ENCODE measurements at places on chromosomes 6 and 20.

GRCh38 chr6:162845972-162846371 is 118.2 kb downstream of the PACRG start:
- no peak for DNase-seq

DNA sequence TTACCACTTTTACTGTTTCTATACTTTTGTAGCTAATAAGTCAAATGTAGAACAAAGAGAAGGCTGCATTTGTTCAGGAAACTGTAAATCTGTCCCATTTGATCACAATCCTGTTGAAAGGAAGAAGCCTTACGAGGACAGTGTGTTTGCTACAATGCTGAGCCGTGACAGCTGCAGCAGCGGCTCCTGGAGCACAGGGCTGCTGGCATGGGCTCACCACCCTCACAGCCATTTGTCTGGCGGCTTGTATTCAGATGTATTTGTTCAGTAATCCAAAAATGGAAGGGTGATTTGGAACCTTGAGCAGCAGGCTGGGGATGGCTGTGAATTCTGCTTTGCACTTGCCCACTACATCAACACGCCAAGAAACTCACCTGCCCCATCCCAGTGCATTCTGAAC is 5.7 kb downstream of the TUBB2A start:
- DNase-seq = peak; percentile 29

- no peak for DNase-seq
Observed at GRCh38 chr20:63315731-63316491, 22.9 kb downstream of the COL20A1 start.

DNA sequence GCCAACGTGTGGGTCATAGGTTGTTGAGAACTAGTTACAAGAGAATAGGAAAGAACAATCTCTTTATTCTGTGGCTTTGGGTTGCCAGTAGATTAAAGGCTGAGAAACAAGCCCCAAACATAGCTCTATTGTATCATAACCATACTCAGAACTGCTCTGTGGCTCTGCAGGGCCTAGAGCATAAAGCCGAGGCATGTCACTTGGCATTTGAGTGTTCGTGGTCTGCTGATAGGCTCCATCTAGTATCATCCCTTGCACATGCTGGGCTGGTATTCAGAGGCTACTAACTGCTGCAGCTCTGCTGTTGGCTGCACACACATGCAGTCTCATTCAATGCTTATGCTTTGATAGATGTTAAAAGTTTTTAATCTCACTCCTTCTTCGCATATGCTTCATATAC is 157.9 kb downstream of the OGFRL1 start:
- DNase-seq = no peak

- no peak for DNase-seq
Observed at GRCh38 chr6:165751486-165751885, 88.4 kb upstream of the PDE10A start.

DNA sequence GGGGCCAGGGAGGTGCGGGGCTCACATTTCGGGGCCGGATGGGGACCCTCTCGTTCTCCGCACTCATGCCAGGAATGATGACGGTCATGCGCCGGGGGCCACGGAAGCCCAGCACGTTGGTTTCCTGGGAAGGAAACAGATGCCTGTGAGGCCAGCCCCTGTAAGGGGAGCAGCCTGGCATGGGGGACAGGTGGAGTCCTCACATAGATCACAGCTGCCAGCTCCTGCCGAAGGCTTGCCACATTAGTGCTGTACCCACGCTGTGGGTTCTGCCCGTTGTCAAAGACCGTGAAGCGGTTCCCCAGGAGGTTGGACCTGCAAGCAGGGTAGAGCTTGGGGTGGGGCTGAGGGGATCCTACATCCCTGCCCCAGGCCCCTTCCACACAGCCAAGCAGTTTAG is 6.7 kb upstream of the TEAD3 start:
- no peak for DNase-seq

DNA sequence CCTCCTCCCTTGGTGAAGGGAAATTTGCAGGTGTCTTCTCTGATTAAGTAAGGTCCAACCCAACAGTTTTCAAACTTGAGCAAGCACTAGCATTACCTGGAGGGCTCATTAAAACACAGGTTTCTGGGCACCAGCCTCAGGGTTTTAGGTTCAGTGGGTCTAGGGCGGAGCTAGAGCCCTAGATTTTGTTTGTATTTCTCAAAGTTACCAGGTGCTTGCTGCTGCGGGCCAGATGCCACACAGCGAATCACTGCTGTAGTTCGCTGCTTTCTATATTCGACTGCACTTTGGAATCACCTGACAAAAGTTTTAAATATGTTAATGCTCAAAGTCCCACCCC is 869 bp downstream of the COL21A1 start:
- no peak for DNase-seq

GRCh38 chr20:53513489-53514298 is 79.9 kb downstream of the ZNF217 start:
- no peak for DNase-seq

DNA sequence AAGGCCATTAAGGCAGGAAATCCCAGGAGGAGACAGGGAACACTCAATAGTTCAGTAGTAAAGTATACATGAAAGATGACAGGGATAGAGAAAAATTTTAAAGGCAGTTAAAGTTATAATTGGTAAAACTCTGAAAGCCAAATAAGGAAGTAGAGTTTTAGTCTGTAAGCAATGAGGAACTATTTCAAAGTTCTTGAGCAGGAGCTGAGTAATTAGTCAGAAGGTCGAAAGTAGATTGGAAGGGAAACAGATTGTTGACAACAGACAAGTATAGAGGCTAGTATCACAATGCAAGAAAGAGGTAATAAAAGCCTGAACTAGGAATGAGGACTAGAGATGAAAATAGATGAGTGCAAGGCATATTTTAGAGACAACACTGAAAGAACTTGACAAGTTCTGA is 150.3 kb downstream of the CDK19 start:
- no peak for DNase-seq

DNA sequence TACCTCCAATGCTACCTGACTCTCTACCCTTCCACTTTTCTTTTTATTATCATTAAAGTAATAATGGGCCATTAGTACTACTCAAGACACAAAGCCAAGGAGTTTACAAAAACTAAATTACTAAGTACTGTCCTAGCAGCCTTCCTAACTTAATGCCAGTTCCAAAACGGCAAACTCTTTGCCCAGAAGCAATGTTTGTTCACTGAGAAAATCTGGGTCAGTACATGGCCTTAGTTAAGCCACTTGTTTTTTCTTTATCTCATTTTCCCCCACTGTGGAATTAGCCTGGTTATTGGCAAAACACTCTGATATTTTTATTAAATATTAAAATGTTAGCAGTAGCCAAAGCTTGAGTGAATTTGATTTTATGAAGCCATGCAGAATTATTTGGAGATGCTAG is 242.4 kb downstream of the KCNQ5 start:
- DNase-seq = no peak

DNA sequence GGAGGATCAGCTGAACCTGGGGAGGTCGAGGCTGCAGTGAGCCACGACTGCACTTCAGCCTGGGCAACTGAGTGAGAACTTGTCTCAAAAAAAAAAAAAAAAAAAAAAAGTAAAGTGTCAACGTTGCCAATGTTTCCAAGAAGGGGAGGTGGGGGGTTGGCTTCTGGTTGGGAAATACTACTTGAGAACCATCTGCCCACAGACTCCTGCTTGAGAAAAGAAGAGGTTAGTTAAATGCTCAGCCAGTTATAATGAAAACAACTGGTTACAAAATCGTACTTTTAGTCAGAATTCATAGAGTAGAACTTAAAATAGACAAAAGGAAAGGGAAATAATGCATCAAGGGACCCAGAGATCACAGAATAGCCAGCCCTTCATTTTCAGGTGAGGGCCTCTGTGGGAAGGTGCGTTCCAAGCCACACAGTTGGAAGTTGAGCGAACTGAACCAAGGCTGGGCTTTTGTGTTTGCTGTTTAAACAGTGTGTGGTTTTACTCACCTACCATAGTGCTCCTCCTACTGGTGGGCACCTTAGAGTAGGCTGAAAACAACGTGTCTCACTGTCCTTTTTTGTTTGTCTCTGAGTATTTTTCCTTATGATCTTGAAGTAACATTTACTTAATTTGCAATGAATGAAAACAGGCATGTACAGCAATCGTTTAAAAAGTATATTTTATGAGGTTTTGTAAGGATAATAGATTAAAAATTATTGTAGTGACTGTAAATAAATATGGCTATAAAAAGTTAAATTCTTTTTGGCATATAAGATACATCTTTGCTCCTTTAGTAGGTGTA is 200.7 kb downstream of the BCAS1 start:
- DNase-seq = no peak

GRCh38 chr6:160831739-160832138 is 129.7 kb downstream of the PLG start:
- no peak for DNase-seq
